ENCODE measurements at places on chromosomes 7 and 10.

- DNase-seq, result peak; percentile 100
Observed at GRCh38 chr7:129780257-129780973, 168.9 kb downstream of the NRF1 start.

DNA sequence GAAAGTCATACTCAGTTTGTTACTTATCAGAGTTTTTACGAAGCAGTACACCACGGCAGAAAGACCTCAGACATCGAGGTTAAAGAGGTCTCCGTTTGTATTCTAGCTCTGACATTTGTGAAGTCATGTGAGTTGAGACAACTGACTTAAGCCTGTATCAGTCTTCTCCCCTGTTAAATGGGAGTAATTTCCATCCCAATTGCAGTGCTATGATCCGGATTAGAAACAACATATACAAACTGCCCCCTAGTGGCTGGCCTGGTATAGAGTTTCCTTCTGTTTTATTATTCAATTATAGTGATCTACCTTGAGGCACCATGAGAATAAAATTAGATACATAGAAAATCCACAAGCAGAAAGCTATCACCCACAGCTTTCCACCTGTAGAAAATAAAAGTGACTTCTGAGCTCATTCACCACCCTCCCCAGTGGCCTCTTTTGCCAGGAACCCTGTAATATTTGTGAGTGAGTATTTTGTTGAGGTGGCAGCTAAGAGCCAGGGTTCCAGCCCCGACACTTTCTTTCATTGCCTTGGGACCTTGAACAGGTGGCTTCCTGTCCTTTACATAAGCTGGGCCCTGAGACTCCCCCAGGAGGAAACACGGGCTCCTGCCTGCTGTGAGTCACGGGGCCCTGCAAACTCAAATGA is 607.2 kb upstream of the MGMT start:
- peak; percentile 40 for DNase-seq

DNA sequence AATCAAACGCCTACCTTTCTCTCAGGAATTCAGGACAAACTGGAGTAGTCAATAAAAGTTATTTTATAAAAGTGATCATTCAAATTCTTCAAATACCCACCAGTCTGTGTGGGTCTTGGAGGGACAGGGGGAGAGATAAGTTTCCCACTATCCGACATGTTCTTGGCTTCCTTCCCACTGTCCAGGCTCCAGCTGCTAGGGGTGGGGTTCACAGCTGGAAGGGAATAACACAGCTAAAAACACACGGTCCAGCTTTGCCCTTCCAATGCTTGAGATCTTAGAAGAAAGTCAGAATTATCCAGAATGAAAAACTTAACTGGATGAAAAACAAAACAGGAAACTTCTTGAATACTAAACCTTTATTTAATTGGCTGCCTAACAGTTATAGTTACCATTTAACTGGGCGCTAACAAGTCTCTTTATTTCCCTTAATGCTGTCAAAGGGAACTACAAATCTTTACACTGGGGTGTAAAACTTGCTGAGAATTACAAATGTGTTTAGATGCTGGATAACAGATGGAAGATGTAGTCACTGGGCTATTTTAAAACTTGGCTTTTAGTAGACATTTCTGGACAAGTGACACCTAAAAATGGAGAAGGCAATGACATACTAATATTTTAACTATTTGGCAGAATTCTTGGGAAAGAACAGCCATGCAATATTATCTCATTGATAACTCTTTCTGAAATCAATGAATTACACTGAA is 172.8 kb upstream of the IMMP2L start:
- no peak for DNase-seq

DNA sequence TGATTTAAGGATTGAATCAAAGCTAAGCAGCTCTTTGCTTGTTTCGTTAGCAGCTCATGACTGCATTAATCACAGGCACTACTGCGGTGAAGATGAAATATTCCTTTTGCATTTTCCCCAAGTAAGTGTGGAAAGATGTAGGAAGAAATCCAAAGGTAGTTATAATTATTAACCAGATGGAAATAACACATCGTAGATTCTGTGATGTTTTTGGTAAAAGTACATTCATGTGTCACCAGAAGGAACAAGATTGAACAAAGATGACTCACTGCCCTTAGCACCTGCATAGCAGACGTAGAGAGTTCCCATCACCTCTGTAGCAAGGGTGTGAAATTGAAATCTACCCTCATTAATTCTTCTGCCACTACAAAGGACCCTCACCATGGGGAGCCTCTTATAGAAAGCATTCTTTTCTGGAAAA is 37.1 kb downstream of the SMURF1 start:
- DNase-seq, result no peak

- DNase-seq, result no peak
Observed at GRCh38 chr10:65754112-65754511, 1171.7 kb upstream of the LRRTM3 start.

GRCh38 chr10:99248824-99249223 is 13.2 kb upstream of the HPSE2 start:
- DNase-seq, result no peak

- DNase-seq, result no peak
Observed at GRCh38 chr10:71159892-71160291, 52.5 kb upstream of the UNC5B start.

DNA sequence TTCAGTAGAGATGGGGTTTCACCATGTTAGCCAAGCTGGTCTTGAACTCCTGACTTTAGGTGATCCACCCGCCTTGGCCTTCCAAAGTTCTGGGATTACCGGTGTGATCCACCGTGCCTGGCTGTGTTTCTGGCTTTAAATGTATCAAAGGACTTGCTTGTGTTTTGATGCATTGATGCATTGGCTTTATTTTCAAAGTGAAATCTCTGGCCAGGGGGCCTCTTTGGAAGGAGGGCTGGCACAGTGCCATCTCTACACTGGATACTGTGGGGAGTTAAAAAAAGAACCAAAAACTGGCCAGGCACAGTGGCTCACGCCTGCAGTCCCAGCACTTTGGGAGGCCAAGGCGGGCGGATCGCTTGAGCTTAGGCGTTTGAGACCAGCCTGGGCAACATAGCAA is 16.0 kb downstream of the MNX1 start:
- no peak for DNase-seq

DNA sequence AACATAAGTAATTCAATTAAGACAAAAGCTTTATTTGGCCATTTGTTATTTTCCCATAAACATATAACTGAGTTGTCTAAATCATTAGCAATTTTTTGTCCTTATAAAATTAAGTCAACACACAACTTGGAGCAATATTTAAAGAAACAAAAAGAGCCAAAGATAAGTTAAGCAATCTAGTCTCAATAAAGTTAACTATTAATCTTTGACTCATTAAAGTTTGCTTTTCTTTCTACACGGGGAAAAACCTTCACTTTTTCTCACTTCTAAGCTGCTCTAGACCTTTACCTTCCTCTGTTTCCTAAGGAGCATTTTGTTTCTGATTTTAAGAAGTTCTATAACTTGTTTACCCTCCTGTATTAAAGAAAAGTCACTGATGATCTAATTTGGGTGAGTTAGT is 867.1 kb upstream of the PHF14 start:
- DNase-seq, result no peak

DNA sequence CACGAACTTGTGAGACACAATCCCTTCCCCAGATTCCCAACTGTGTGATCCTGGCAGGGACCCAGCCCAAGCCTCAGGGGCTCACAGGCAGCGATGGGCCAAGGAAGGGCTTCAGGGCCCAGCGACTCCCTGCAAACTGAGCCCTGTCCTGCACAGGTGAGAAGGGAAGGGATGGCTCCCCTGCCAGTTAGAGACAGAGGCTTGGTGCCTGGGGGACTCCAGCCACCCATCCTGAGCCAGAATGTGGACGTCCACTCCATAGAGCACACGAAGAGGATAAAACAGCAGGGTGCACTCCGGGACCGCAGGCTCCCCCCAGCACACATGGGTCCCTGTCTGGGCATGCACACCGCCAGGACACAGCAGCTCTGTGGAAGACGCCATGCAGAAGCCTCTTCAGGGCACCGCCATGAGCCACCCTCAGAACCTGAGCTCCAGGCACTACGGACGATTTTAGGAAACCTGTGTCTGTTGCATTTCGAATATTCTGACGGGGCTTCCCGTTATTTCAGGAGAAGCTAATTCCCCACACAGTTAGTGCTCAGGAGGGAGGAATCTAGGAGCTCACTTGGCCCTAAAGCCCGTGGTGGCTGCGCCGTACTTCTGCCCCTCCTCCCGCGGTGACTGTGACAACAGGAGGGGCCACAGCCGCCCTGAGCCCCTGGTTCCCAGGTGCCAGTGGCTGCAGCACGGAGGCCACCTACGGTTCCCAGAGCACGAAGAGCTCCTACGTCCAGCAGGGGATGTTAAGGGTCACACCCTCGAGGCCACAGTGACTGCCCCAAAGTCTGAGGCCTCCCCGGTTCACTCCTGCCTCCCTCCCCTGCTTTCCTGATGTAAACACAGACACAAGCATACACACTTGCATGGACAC is 326.0 kb downstream of the PTPRN2 start:
- no peak for DNase-seq

- no peak for DNase-seq
Observed at GRCh38 chr10:106941297-106942034, 223.0 kb downstream of the SORCS1 start.

DNA sequence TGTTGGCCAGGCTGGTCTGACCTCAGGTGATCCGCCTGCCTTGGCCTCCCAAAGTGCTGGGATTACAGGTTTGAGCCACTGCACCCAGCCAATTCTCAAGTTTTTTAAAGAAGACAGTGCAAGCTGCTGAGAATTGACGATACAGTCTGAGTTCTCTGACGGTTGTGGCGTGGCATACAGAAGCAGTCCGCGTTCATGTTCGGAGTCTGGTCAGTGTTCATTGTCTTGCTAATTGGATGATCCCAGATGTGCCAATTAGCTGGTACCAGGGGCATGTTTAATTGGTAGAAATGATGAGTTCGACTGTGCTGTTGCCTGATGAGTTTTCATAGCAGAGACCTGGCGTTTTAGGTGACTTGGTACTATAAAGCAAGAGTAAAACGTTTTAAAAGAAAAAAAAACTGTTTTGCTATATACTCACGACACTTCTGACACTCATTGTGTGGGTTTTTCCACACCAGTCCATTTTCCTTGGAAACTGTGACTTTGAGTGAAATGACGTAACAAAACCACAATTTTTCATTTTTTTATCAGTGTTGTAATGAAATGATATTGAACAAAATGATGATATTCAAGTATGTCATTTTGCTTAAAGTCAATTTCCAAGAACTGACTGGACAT is 32.3 kb downstream of the CAMK1D start:
- no peak for DNase-seq

DNA sequence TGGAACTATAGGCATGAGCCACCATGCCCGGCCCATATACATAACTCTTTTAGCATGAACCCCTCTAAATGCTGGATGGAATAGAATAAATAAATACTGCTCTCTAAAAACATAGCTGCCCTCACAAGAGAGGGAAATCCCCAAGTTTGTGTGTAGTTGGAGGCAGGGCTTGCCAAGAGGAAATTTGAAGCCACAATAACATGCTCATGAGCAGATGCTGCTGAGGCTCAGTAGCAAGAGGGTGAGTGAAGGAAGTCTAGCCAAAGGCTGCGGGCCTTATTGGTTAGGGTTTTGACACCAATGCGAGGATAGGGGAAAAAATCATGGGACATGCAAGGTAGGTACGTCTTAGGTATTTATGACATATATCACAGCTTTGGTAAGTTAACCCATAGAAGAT is 17.3 kb downstream of the TPK1 start:
- DNase-seq, result no peak

GRCh38 chr7:26631601-26632000 is 232.8 kb downstream of the SKAP2 start:
- DNase-seq, result no peak

DNA sequence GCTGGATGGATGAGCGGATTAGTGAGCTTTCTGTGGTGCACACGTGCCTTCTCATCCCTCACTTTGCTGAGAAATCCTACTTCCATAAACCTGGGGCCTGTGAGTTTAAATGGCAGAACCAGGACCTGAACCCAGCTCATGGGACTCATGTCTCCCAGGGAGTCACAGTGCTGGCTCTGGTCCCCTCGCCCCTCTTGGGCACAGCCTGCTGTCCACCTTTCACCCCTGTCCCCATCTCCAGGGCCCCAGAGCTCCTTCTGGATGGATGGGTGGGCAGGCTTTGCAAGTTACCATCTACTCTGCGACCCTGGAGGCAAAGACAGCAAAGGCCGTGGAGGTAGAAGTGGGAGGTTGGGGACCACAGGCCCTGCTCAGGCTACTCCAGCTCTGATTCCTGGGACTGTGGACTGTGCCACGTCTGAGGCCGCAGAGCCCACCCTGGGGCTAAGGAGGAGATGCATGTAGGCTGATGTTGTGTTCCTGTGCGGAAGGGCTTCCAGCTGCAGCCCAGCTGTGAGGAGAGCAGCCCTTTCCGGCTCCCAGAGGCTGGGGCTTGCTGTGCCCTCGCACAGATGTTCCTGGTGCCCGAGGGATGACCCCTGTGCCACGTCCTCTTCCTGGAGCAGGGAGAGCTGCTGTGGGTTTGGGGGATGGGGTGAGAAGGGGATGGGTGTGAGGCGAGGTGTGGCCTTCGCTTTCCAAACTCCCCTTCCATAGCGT is 40.3 kb downstream of the PRF1 start:
- no peak for DNase-seq

DNA sequence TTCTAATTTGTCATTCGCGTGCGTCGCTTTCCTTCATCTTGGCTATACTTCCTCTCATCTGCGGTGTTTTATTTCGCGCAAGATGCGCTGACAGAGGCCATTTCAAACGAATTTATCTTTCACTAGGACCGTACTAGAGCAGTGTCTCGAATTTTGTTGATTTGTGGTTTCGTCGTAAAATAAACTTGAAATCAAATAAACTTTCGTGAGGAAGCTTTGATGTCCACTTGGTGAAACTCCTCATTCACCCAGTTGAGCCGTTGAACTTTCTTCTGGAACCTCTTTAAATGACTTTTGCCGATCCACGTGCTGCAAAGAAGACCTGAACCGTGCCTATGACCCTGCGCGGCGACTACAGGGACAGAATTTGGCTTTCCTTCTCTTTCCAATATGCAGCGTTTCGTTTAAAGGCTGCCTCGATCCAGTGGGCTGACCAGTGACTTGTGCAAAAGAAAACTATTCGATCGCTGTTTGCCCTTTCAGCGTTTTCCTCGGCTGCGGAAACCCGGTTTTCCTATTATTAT is 163.9 kb upstream of the PPP1R3A start:
- no peak for DNase-seq
